ENCODE measurements at places on chromosomes 2 and 18.
A peak's percentile ranks its signal among the peaks of the same experiment; 100 is the strongest.

GRCh38 chr2:139478165-139478914, 698.1 kb upstream of the NXPH2 start:
- no peak overlapping the region for H3K27ac ChIP-seq
- no peaks in the 10 kb centered on the region for H3K36me3 ChIP-seq
- no peak for DNase-seq
- no peaks in the 10 kb centered on the region for H3K27me3 ChIP-seq
- H3K4me3 ChIP-seq, result no peak overlapping the region
- H3K4me1 ChIP-seq, result no peaks in the 10 kb centered on the region

DNA sequence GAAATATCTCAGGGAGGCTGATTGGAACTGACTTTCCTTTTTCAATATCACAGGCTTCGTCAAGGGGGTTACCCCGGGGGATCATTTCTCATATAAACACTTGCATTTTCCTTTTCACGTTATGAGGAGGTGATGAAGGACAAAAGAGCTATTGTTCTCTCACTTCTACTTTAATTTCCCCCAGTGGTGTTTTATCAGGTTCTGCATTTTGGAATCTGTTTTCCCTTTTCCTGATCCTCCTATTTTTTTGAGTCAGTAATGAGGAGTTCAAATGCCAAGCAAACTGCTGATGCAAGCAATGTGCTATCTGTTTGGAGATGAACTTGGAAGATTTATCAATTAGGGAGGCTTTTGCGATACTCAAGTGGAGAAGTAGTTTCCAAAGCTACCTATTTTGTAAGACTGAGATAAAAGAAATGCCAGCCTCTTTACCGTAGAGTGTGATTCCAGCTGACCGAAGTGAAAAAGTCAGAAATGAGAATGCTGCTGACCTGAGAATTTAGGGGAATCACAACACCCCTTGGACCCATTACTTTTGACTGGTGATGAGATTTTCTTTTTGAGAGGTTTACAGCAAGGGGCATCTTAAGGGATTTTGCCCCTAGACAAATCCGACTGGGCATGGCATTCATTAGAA, 556.0 kb downstream of the RNF144A start:
- DNase-seq, result no peak
- H3K27me3 ChIP-seq, result no peaks in the 10 kb centered on the region
- H3K4me1 ChIP-seq, result peaks cover 60% of the 10 kb centered on the region
- H3K27ac ChIP-seq, result peak overlapping the region; percentile 77

DNA sequence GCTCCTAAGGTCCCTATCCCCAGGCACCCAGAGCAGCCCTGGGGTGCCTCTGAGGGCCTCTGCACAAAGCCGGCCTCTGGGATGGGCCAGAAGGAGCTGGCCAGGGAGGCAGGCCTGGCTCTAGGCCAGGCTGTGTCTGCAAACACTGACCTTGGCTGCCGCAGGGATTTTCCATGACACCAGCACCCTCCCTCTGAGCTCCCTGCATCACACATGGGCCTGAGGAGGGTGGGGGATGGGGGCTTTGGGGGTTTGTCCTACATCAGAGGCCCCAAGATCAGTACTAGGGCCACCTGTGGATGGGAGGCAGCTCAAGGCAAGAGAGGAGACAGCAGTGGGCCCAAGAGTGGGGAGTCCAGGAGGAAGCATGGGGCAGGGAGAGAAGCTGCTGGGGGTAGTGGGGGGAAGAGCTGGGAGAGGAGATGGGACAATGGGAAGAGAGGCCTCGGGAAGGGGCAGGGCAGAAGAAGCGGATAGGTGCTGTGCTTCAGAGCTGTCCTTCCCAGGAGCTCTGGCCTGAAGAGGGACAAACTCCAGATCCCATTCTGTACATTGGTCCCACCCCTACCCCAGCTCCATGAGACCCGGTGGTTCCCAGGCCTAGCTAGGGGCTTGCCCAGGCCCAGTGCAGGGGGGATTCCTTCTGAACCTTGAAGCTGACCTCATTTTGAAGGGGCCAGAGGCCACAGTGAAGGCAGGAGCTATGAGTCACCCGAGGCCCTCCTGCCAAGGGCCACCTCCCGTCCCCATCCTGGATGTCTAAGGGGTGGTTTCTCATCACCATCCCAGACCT, 28.0 kb downstream of the KCNK3 start:
- no peak overlapping the region for H3K27ac ChIP-seq
- DNase-seq, result no peak
- H3K27me3 ChIP-seq, result no peaks in the 10 kb centered on the region
- H3K4me1 ChIP-seq, result no peaks in the 10 kb centered on the region
- no peaks in the 10 kb centered on the region for H3K36me3 ChIP-seq

GRCh38 chr2:28616396-28616999, 120.6 kb downstream of the PLB1 start:
- no peak for DNase-seq
- no peak overlapping the region for H3K27ac ChIP-seq
- H3K36me3 ChIP-seq, result no peaks in the 10 kb centered on the region
- H3K4me1 ChIP-seq, result peaks cover 45% of the 10 kb centered on the region

- DNase-seq, result no peak
- no peak overlapping the region for H3K27ac ChIP-seq
- H3K27me3 ChIP-seq, result peaks cover 4% of the 10 kb centered on the region
- H3K4me1 ChIP-seq, result no peaks in the 10 kb centered on the region
- H3K36me3 ChIP-seq, result no peaks in the 10 kb centered on the region
Measured at GRCh38 chr2:147051248-147051647, 793.6 kb upstream of the ACVR2A start.

GRCh38 chr18:13520741-13521140, 205.6 kb downstream of the FAM210A start:
- H3K27me3 ChIP-seq, result no peaks in the 10 kb centered on the region
- no peak overlapping the region for H3K27ac ChIP-seq
- peaks cover 13% of the 10 kb centered on the region for H3K4me1 ChIP-seq
- peaks cover 16% of the 10 kb centered on the region for H3K36me3 ChIP-seq
- H3K4me3 ChIP-seq, result no peak overlapping the region

- no peaks in the 10 kb centered on the region for H3K27me3 ChIP-seq
- H3K4me1 ChIP-seq, result peaks cover 15% of the 10 kb centered on the region
- no peaks in the 10 kb centered on the region for H3K36me3 ChIP-seq
Measured at GRCh38 chr2:9693196-9693491, 62.3 kb upstream of the YWHAQ start.

DNA sequence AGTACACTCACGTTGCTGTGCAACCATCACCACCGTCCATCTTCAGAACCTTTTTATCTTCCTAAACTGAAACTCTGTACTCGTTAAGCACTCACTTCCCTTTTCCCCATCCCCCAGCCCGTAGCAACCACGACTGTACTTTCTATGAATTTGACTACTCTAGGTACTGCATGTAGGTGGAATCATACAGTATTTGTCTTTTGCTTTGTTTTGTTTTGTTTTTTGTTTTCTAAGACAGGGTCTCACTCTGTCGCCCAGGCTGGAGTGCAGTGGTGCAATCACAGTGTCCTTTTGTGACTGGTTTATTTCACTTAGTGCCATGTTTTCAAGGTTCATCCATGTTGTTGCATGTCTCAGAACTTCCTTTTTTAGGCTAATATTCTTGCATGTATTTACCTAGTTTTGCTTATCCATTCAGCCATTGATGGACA, 7.0 kb upstream of the TYMS start:
- H3K36me3 ChIP-seq, result peaks cover under 1% of the 10 kb centered on the region
- DNase-seq, result peak; percentile 18
- peaks cover 7% of the 10 kb centered on the region for H3K4me1 ChIP-seq
- peaks cover 23% of the 10 kb centered on the region for H3K27me3 ChIP-seq
- no peak overlapping the region for H3K4me3 ChIP-seq

GRCh38 chr2:16626497-16626896, 39.1 kb downstream of the CYRIA start:
- no peak overlapping the region for H3K27ac ChIP-seq
- no peak overlapping the region for H3K4me3 ChIP-seq
- H3K36me3 ChIP-seq, result no peaks in the 10 kb centered on the region
- peaks cover 62% of the 10 kb centered on the region for H3K4me1 ChIP-seq

- no peaks in the 10 kb centered on the region for H3K4me1 ChIP-seq
- H3K4me3 ChIP-seq, result no peak overlapping the region
- H3K27ac ChIP-seq, result no peak overlapping the region
- H3K36me3 ChIP-seq, result no peaks in the 10 kb centered on the region
Measured at GRCh38 chr2:6443061-6443823, 422.5 kb downstream of the CMPK2 start.

GRCh38 chr18:51655327-51655698, 457.8 kb upstream of the MEX3C start:
- H3K36me3 ChIP-seq, result no peaks in the 10 kb centered on the region
- H3K27ac ChIP-seq, result no peak overlapping the region
- no peak overlapping the region for H3K4me3 ChIP-seq
- H3K4me1 ChIP-seq, result no peaks in the 10 kb centered on the region
- H3K27me3 ChIP-seq, result peaks cover 14% of the 10 kb centered on the region

DNA sequence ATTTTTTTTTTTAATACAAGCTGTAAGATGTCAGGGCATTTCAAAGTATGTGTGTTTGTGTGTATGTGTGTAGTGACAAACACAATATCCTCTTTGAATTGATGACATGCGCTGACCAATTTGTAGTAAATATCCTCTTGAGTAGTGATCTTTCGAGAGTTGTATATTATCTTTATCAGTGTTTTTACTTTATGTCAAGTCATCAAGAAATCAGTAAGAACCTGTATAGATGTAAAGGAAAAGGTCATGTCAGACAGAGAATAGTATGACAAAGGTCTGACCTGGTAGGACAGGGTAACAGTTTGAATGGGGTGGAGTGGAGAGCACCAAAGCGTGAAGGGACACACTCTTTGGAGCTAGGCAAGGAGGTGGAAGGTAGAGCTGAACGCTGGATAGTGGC, 1931.4 kb upstream of the CELF4 start:
- H3K4me1 ChIP-seq, result no peaks in the 10 kb centered on the region
- no peak overlapping the region for H3K4me3 ChIP-seq
- no peaks in the 10 kb centered on the region for H3K27me3 ChIP-seq
- no peaks in the 10 kb centered on the region for H3K36me3 ChIP-seq

GRCh38 chr2:88053296-88053695, 2.3 kb downstream of the KRCC1 start:
- no peak for DNase-seq
- H3K27ac ChIP-seq, result peak overlapping the region; percentile 99
- H3K4me1 ChIP-seq, result peaks cover 80% of the 10 kb centered on the region
- no peaks in the 10 kb centered on the region for H3K27me3 ChIP-seq
- H3K4me3 ChIP-seq, result peak overlapping the region; percentile 99

- H3K4me1 ChIP-seq, result no peaks in the 10 kb centered on the region
- no peak for DNase-seq
- no peak overlapping the region for H3K27ac ChIP-seq
- no peak overlapping the region for H3K4me3 ChIP-seq
Measured at GRCh38 chr2:134457765-134458472, 204.0 kb downstream of the MGAT5 start.

- no peaks in the 10 kb centered on the region for H3K27me3 ChIP-seq
- H3K4me1 ChIP-seq, result peaks cover 17% of the 10 kb centered on the region
- DNase-seq, result no peak
Measured at GRCh38 chr2:178870703-178871102, 63.5 kb upstream of the TTN start.
